ENCODE measurements at places on chromosomes 16 and 17.

- DNase-seq, result no peak
Observed at GRCh38 chr16:74716355-74716754, 15.7 kb upstream of the MLKL start.

DNA sequence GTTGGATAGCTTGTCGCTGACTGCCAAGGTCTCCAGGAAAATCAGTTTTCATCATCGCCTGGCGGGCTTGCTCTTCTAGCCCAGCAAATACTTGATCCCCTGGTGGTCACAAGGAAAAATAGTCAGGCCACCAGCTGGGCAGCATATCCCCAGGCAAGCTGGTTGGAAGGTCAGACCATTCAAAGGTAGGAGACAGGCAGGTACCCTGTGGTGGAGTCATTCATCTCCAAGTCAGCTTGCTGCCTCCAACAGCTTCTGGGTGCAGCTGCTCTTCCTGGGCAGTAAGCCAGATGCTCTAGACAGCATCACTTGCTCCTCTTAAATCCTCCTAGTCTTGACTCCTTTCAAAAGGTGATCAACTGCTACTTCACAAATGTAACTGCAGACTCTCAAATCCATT, 16.0 kb downstream of the ZNF821 start:
- DNase-seq, result no peak

DNA sequence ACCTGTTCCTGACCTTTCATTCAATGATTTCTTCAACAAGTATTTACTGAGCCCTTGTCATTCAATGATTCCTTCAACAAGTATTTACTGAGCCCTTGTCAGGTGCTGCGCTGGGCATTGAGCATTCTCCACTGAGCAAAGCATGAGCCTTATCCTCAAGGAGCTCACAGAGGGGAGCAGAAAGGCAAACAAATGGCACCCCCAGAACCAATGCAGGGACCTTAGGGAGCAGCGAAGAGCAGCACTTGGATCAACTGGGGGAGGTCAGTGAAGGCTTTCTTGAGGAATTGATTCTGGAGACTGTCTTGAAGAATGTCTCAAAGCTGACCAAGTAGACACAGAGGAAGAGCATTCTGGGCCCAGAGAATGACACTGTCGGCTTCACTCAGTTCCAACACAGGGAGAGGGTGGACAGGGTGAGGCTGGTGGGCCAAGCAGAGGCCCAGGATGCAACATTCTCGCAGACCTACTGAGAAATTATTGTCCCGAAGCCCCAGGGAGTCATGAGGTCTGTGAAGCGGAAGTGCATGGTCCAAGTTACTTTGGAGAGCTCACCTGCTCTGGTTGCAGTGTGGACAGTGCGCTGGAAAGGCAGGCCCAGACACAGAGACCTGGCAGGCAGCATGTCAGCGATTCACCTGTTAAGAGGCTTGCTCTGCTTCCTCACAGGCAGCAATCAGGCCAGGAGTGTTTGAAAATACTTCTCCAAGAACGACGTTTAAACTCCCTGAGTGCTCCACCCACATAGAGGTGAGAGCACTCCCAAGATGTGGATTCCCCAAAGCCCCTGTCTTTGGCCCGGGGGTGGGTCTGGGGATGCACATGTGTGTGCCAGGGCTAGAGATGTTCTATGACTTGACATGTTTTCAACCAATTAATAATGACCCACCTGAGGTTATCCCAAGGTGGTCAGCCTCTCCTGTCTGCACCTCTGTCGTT, 3.2 kb upstream of the MPO start:
- DNase-seq, result no peak

DNA sequence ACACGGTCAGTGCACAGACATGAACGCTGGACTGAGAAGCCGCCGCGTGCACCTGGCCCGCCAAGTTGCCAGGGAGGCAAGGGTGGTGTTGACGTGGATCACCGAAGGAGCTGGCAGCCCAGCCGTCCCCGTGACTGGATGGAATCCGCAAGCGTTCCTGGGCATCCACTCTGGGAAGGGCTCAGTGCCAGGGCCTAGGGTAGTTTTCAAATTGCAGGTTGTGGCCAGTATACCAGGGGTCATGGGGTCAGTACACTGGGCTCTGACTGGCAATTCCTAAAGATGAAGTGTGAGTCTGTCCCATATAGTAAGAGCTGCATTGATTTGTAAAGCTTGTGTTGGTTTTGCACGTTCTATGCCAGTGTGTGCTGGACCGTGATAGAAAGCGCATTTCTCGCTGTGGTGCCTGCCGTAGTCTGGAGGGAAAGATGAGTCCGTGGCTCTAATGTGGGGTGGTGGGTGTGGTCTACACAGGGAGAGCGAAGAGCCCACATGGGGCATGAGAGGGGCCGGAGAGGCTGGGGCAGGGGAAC, 21.1 kb upstream of the METRNL start:
- no peak for DNase-seq

GRCh38 chr17:55758171-55758570, 7.3 kb downstream of the PCTP start:
- DNase-seq, result no peak

GRCh38 chr16:80718480-80719220, 85.7 kb downstream of the CDYL2 start:
- no peak for DNase-seq

DNA sequence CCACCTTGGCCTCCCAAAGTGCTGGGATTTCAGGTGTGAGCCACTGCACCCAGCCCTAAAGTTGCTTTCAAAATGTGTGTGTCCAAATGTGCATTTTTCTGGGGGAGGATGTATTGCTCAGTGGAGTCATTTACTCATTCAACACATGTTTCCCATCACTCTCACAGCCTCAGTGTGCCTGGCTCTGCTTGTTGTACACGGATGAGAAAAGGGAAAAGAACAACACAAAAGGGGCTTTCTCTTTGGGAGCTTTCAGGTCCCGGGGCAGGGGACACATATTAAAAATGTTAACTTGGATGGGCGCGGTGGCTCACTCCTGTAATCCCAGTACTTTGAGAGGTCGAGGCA, 1.7 kb upstream of the PPL start:
- DNase-seq, result no peak

GRCh38 chr17:2155573-2155972, 100.7 kb downstream of the HIC1 start:
- no peak for DNase-seq

GRCh38 chr16:67397812-67398545, 4.7 kb upstream of the TPPP3 start:
- DNase-seq, result no peak

- DNase-seq, result no peak
Observed at GRCh38 chr16:1150511-1150982, 2.4 kb upstream of the CACNA1H start.

- DNase-seq, result no peak
Observed at GRCh38 chr17:3735515-3735914, 11.8 kb downstream of the HASPIN start.

GRCh38 chr17:6985266-6985665, 10.6 kb upstream of the ALOX12 start:
- DNase-seq, result no peak

- no peak for DNase-seq
Observed at GRCh38 chr17:27466376-27466742, 10.1 kb downstream of the KSR1 start.

DNA sequence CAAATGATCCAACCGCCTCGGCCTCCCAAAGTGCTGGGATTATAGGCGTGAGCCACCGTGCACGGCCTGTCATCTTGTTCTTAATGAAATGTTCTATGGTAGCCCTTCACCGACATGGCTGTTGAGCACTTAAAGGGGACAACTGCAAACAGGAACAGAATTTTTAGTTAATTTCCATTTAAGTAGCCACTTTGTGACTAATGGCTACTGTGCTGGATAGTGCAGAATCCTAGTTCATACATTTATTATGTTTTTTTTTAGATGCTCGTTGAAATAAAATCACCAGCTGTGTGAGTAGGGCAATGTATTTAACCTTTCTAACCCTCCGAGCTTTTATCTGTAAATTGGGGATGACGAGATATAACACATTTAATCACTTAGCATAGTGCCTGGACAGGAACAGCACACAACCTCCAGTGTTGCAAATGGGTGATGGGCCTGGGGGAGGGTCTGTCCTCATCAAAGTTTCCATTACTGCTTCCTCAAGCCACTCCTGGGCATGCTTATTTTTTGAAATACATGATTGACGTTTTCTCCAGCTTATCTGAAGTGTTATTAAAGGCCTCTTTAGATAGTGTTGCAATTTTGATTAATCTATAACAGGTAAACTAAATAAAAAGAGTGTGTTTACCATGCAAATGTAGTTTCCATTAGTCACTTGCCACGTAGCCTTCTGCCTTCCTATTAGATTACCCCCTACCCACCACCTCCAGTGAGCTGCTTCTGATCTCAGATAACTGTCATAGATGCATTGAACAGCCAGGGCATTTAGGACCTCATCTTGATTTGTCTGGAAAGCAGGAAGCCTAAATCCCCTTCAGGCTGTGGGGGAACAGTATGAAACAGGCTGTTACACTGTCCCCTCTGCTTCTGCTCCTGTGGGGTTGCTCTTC, 42.5 kb upstream of the TANC2 start:
- DNase-seq, result no peak

DNA sequence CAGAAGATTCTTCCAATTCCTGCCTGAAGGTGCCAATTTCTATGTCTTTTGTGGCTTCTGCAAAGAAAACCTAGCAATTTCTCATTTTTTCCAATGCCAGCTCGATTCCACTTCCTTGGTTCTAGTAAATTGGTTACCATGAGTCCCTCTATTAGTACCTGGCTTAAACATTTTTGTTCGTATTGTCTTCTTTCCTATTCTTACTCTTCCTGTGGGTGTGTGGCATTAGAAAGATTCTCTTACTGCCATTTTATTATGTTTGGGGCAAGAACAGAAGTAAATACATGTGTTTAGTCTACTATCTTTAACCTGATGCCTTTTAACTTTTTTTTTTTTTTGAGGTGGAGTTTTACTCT, 20.3 kb upstream of the MAPK3 start:
- DNase-seq, result no peak

Data from fibroblast of skin of left biceps (primary cell).